Hindlimb muscle (tissue), 1 donor: ENCODE measurements at places on chromosomes 13 and 19.
A peak's percentile ranks its signal among the peaks of the same experiment; 100 is the strongest.

DNA sequence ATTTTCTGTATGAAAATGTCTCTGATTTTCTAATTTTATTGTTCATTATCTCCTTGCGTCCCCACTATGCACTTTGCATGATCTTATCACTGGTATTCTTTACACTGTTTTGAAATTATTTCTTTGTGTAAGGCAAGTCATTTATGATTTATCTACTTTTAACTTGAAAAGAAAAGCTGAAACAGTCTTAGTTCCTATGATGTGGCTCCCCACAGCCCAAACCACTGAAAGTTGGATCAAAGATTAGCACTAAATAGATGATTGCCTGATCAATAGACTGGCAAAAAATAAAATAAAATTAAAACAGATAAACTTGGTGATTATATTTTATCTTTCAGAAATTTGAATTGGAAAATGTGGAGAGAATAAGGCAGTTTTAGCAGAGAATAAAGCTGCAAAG, 1101.9 kb downstream of the PCDH9 start:
- DNase-seq, result no peak

GRCh38 chr19:38686530-38686888, 39.1 kb downstream of the ACTN4 start:
- DNase-seq, result no peak

DNA sequence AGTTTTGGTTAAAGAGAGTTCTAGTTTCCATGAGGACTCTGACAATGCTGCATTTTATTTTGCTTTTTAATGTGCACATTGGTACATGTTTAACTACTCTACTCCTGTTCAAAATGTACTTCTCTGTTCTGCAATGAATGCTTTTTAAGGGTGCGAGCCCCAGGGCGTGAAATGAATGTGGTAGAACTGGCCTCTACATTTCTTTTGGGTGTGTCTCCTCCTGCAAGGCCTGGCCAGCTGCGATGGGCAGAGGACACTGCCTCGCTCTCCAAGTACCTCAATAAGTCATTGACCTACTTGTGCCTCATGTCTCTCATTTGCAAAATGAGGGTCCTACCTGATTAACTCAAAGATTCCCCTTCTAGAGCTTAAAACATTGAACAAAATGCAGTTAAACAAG, 6.7 kb downstream of the RGS9BP start:
- no peak for DNase-seq

DNA sequence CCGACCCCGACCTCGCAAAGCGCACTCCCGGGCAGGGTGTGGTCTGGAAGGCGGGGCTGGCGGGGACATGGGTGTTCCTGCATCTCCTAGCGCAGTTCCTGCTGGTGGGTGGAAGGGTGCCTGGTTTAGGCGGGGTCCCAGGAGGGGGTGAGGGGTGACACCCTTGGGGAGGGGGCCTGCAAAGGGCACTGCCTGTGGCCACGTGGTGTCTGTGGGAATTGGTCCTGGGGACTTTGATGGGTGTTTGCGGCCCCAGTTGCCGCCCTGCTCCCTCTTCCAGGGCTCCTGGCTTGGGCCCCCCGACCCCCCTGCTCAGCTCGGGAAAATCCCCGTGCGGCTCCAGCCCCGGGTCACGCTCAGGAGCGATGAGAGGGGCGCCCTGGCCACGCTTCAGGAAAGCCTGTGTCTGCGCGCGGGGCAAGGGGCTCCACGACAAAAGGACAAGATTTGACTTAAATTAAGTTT, 19.1 kb downstream of the WTIP start:
- no peak for DNase-seq

- no peak for DNase-seq
Observed at GRCh38 chr19:43719918-43720317, 4.0 kb downstream of the IRGC start.

- DNase-seq, result no peak
Observed at GRCh38 chr19:55535965-55536350, 975 bp downstream of the SBK2 start.

- peak; percentile 67 for DNase-seq
Observed at GRCh38 chr19:3618144-3618810, 8.3 kb downstream of the CACTIN start.

DNA sequence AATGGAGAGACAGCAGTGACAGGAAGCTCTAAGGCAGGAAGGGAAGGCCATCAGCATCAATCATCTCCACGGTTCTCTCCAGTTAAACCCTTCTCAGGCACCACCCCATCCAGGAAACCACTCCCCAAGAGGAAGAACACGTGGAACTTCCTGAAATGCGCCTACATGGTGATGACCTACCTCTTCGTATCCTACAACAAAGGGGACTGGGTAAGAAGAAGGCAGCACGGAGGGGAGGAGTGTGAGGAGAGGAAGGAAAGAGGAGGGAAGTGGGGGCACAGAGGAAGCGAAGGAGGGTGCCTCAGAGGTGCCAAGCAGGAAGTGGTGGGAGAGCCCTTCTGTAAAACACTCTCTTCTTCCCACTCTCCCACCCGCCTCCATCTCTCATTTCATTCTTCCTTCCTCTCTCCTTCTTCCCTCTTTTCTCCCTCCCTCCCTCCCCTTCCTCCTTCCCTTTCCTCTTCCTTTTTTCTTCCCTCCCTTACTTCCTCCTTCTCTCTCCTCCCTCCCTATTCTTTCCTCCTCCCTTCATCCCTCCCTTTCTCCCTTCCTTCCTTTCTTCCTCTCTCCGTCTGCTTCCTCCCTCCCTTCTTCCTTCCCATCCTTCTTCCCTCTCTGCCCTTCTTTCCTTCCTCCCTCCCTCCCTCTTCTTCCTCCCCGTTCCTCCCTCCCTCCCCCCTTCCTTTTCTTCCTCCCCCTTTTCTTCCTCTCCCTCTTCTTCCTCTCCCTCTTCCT, 12.6 kb downstream of the ZSCAN5A start:
- DNase-seq, result no peak

DNA sequence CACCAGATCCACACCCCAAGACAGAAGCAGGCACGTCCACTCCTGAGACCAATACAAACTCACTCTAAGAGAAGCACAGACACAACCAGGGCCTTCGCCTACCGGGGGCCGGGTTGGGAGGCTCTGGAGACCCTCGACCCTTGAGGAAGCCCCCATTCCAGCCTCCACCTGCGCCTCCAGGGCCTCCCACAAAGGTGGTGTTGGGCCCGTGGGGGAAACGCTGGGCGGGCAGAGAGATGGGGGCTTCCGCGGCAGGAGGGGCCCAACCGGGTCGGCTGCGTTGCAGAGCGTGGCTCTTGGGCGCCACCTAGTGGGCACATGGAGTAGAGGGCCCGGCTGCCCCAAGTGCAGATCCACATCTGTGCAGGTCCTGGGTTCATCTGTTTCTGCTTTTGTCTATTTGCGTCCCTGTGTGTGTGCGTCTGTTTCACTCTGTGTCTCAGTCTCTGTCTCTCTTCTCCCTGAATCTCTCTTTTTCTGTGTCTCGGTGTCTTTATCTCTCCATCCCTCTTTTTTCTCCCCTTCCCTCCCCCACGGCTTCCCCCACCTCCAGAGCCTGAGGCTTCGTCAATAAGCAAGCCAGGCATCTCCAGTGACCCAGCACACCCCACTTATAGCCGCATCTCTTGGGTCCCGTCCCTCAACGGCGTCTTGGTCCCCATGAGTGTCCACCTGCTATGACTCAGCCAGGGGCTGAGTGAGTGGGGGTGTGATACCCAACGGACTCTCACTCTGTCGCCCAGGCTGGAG, 10.5 kb upstream of the TINCR start:
- DNase-seq, result peak; percentile 78

DNA sequence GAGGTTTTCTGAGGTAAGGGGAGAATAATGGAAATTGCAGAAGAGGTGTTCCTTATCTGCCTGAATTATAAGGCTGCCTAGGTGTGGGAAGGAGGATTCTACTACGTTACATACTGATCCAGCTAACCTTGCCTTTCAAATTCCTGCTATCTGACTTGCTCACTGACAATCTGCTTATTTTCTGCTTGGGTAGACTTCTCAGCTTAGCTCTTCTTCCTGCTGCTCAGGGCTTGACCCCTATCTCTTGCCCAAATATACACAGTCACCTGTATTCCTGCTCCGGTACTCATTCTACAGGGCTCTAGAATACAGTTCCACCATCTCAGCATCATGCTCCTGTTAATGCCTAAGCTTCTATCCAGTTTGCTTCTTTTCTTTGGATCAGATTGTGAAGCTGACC, 1607.6 kb downstream of the OLFM4 start:
- no peak for DNase-seq

GRCh38 chr19:3274942-3275582, 50.6 kb downstream of the CELF5 start:
- no peak for DNase-seq

DNA sequence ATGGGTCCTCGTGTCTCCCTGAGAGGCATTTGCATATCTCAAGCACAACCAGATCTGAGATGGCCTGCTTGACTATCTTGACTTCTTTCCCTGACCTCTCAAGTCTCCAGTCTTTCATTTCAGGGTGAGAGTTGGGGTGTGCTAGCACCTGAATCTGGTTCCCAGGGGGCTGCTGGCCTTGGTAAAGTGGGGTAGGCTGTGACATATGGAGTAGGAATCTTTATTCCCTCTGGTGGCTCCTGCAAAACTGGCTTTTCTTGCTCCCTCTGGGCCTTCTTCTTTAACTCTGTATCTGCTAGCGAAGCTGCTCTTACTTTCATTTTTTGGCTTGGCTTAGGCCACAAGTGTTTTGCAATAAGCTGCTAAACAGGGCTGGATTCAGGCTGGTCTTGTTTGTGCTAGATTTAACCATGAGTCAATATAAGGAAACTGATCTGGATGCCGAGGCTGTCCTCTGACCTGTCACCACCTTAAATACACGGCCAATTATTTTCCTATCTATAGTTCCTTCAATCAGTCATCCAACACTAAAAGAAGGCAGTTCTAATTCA, 42.3 kb downstream of the ZNF493 start:
- DNase-seq, result no peak

- DNase-seq, result no peak
Observed at GRCh38 chr13:36450534-36450933, 18.2 kb downstream of the CCNA1 start.
